ENCODE measurements at places on chromosomes 5 and 9.

GRCh38 chr9:83560169-83560826 is 22.1 kb upstream of the FRMD3 start:
- DNase-seq, result no peak

GRCh38 chr5:88824141-88824540 is 58.8 kb downstream of the MEF2C start:
- DNase-seq, result no peak

DNA sequence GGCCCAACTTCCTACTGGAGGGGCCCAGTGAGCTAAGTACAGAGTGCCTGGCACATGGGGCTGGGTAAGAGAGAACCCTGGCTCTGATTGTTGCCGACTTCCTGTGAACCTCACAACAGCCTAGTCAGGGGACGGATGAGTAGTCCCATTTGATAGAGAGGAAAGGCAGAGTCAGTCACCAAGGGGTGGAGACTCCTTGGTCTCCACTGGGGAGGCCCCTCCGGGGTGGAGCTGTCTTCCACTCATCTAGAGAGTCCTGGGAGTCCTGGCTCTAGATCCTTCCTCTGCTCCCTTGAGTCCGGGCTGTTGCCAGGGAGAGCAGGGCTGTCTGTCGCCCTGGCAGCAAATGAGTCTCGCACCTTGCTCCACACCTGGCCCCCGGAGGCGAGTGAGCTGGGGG is 8.0 kb downstream of the GRK6 start:
- DNase-seq, result no peak

GRCh38 chr5:115553082-115553481 is 8.5 kb upstream of the FEM1C start:
- DNase-seq, result no peak

DNA sequence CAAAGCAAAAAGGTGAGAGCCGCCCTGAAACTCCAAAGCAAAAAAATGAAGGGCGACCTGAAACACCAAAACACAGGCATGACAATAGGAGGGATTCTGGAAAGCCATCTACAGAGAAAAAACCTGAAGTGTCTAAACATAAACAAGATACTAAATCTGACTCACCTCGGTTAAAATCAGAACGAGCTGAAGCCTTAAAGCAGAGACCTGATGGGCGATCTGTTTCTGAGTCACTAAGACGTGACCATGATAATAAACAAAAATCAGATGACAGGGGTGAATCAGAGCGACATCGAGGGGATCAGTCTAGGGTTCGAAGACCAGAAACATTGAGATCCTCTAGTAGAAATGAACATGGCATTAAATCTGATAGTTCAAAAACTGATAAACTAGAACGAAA is 108.8 kb downstream of the NIPBL start:
- DNase-seq, result no peak

DNA sequence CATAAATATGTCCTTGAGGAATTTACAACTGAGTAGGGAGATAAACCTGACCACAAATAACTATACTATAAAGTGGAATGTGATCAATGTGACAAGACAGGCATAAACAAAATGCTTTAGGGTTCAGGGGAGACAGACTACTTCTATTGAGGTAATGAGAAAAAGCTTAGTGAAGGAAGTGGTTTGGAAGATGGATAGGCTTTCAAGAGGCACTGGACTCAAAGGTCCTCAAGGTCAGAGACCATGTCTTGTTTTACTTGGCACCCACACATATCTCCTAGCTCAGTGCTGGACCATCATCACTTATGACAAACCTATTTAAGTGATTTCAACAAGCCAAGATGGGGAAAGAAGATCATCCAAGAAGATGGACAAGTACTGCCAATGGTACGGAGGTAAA is 257.8 kb downstream of the BNC2 start:
- no peak for DNase-seq

GRCh38 chr5:155912291-155912690 is 414.7 kb upstream of the SGCD start:
- no peak for DNase-seq

DNA sequence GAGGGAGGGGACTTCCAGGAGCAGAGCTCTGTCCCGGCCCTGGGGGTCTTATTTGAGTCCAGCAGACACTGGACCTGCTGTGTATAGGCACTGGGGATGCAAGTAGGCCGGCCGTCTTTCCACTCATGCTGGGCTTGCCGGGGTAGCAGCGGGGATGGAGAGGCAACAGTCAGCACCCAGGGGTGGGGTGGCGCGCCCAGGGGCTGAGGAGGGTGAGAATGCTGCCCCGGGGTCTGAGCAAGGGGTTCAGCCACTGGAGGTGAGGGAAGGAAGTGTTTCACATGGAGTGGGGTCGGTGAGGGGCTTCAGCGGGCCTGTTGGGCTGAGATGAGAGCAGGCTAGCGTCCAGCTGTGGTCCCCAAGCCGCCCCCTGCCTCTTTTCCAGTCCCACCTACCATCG is 88.8 kb downstream of the HMCN2 start:
- no peak for DNase-seq

DNA sequence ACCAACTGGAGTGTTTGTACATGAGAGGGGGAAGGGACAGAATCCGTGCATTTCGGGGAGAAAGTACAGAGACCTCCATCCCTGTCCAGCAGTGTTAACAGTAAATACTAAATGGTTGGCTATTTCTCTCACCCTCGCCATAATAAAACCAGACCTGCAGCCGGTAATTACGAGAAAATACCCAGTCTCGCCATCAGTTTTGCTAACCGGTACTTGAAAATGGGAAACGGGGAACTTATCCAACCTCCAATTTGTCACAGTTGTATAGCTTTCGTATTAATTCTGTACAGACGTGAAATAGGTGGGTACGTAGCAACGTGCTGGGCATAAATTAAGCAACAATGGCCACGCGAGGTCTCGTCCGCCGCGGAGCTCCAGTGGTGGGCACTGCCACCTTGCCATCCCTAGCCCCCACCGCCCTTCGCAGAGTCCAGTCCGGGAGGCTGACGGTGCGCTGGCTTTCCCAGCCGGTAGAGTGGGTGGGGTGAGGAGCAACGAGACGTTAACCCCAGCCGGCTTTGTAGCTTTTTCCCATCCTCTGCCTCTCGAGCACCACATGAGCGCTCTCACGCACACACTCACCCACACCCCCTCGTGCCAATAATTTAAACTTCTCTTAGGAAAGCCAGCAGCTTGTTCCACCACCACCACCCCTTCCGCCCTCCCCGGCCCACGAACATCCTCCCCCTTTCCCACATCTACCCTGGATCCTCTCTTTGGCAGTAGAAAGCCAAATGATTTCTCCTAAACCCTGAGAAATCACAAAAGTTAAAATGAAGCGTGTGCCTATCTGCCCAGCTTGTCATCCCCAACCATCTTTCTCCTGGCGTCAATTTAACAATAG is 1.8 kb downstream of the ELAVL2 start:
- DNase-seq, result no peak

GRCh38 chr9:137070906-137071275 is 534 bp upstream of the SAPCD2 start:
- DNase-seq, result no peak
